ENCODE measurements at places on chromosomes 2 and 18. TPM values are rescaled to one million over a fixed set of nuclear protein-coding genes. Genes with fewer than 3 reads are reported as not detected.

The EN1 gene
- not detected for polyA plus RNA-seq

The HOXD4 gene
- not detected for polyA plus RNA-seq

The ALLC gene
- not detected for polyA plus RNA-seq

The COBLL1 gene
- polyA plus RNA-seq = 1.4 TPM

The TUBA4B gene
- 0.08 TPM for polyA plus RNA-seq

The ABHD1 gene
- 0.88 TPM for polyA plus RNA-seq

The POTEC gene
- not detected for polyA plus RNA-seq

The KRTCAP3 gene
- polyA plus RNA-seq = 72.5 TPM
